Activated naive CD8-positive, alpha-beta T cell treated with anti-CD3 and anti-CD28 coated beads, Interleukin-2, amount 50 U/mL, for 16 hours (primary cell): ENCODE measurements at places on chromosomes 2 and 18.
A peak's percentile ranks its signal among the peaks of the same experiment; 100 is the strongest.

DNA sequence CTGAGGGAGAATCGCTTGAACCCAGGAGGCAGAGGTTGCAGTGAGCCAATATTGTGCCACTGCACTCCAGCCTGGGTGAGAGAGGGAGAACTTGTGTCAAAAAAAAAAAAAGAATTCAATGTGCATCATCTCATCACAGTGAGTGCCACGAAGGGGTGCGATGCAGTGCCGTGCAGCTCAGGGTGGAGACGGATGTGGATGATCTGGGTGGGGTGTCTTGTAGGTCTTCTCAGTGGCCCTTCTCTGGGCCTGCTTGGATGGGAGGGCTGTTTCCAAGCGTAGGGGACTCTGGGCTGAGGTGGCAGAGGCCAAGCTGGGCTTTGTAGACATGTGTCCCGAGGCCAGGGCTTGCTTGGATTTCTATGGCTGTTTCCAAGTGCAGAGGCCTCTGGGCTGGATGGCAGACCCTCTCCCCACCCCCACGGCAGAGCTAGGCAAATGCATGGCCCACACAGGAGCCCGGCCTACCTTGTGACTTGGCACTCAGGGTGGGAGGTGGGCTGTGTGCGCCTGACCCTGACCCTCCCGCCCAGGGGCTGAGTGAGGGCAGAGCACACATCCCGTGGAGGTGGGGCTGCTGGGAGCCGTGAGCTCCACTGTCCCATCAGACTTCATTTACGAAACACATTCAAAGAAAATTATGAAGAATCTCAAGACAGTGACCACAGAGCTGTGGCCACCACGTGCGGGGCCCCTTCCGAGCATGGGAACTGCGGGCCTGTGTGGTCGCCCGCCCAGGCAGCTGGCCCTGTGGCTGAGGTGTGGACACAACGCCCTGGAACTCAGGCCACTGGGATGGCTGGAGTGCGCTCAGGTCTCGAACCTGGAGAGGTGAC is 76.4 kb downstream of the ASB1 start:
- no peak for DNase-seq

GRCh38 chr18:42792731-42793130 is 322.8 kb downstream of the RIT2 start:
- no peak for DNase-seq

GRCh38 chr2:157627594-157628476 is 829 bp downstream of the ACVR1C start:
- DNase-seq = peak; percentile 3

- DNase-seq = no peak
Observed at GRCh38 chr18:49335677-49336076, 124.8 kb downstream of the DYM start.

DNA sequence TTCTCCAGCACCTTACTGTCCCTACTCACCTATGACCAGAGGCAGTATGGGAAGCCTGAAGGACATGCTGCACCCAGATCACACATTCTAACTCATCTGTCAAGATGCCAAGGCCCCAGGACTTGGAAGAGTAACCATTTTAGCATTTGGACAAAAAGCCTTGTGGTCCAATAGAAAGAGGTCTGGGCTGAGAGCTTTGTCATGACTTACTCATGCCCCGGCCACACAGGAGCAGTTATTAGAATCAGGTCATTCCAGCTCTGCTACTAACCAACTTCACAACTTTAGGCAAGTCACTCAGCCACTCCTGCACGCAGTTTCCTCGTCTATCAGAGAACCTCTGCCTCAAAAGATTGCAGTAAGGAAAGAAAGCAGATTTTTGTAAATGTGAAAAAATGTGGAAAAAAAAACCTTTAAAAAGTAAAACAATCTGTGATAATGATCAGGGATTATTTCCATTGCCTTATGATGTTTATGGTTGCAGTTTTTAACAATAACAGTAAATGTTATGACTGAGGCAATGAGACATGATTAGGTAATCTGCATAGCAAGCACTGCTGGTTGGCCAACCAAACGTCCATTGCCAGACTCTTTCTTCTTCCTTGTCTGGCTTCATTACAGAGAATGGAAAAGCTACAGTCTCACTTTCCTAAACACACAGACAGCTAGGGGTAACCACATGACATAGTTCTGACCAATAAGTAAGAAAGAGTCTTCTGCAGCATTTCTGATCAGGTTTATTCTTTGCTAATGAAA is 255.4 kb upstream of the CHAC2 start:
- DNase-seq = no peak

DNA sequence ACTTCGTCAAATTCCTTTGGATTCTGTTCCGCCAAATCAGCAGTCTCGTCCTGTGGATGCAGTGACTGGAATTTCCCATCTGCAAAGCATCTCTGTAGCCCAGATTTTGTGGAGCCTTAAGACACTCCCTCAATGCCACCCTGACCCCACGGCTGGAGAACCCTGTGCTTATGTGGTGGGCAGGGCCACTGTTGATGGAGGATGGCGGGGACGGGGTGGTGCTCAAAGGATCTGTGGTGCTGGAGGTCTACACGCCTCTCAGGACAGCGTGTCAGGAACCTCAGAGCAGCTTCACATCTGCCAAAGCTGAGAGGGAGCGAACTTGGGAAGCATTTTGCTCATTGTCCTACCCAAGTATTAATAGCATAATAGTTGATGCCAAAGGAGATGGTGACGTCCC is 200.1 kb downstream of the MGAT5 start:
- no peak for DNase-seq

GRCh38 chr18:5628512-5629255 is 84.9 kb upstream of the EPB41L3 start:
- DNase-seq = no peak

- DNase-seq = no peak
Observed at GRCh38 chr2:180519276-180519675, 461.1 kb upstream of the UBE2E3 start.

GRCh38 chr2:109086743-109087020 is 42.3 kb upstream of the SH3RF3 start:
- DNase-seq = no peak

DNA sequence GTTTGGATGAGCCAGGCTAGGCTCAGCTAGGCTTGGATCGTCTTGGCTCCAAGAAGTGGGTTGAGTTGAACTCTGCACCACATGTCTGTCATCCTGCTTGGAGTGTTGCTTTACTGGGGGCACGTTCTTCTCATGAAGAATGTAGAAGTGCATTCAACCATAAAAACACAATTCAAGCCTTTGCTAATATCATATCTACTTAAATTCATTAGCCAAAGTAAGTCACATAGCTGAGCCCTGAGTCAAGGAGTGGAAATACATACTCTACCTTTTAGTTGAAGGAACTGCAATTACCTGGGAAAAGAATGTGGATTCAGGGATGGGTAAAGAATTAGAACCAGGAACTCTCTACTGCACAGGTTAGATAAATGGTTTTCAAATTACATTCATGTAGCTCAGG is 360.4 kb upstream of the KCNH7 start:
- DNase-seq = no peak

- DNase-seq = no peak
Observed at GRCh38 chr18:59554796-59555335, 142.4 kb downstream of the CCBE1 start.

- DNase-seq = no peak
Observed at GRCh38 chr2:30234180-30234971, 3.0 kb downstream of the LBH start.

- no peak for DNase-seq
Observed at GRCh38 chr2:8300905-8301304, 381.0 kb upstream of the ID2 start.

DNA sequence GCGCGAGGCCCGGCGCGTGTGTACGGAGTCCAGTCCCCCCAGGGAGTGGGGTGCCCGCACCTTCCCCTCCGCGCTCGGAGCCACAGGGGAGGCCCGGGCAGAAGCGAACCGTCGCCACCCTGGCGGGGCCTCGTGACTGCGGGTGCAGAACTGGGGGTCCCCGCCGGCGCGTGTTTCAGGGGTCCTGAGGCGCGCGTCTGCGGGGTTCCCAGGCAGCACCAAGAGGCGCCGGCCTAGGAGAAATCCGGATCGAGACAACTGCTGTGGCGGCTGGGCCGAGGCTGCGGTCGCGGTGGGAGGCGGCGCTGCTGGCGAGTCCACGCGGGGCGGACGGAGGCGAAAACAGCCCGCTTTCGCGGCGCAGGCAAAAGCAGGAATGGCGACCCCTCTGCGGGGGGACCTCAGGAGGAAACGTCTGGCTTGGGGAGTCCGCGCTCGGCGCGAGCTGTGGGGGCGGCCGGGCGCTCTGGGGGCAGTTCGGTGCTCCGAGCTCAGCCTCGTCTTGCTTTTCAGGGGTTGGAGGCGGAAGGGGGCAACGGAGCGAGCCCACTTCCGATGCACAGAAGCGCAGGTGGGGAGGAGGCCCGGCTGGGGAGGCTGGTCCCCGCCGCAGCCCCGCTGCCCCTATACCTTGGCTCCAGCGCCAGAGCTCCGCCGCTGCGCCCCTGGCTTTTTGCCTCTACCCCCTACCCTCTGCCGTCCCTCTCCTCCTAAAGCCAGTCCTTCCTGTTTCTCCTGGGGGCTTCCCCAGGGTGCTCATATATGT is 81.5 kb upstream of the LDLRAD4 start:
- DNase-seq = no peak

DNA sequence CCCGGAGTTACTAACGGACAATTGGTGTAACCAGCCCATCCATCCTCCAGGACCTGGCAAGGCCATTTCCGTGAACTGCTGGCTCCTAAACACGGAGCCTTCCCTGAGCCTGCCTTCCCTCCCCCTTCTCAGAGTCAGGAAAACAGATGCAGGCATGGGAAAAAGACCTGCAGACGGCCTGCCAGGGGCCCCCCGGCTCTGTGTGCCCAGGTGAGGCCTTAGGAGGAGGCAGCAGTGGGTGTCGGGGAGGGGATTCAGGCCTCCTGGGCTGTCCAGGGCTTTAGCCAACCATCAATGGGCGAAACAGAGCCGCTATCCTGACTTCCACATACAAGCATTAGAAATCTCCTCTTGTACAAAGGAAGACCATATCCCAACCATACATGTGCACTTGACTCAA is 68.3 kb upstream of the BOD1L2 start:
- DNase-seq = no peak

DNA sequence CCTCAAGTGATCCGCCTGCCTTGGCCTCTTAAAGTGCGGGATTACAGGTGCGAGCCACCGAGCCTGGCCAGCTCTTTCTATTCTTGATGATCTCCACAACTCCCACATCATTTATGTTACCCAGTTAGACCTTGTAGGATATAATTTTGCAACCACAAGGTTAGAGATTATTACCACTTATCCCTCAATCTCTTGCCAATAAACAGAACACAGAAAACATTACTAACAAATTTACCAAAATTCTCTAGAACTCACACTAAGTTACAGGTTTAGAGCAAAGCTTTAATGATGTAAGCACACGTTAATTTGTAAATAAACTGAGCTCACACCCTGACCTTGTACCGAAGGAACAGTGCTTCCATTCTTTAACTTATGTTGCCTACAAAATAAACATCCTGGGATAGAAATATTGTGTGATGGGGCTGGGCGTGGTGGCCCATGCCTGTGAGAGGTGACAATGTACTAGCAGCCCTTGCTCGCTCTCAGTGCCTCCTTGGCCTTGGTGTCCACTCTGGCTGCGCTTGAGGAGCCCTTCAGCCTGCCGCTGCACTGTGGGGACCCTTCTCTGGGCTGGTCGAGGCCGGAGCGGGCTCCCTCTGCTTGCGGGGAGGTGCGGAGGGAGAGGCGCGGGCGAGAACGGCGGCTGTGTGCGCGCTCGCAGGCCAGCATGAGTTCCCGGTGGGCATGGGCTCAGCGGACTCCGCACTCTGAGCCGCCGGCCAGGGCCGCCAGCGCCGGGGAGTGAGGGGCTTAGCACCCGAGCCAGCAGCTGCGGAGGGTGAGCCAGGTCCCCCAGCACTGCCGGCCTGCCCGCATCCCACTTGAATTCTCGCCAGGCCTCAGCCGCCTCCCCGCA is 42.1 kb upstream of the ITSN2 start:
- DNase-seq = no peak

DNA sequence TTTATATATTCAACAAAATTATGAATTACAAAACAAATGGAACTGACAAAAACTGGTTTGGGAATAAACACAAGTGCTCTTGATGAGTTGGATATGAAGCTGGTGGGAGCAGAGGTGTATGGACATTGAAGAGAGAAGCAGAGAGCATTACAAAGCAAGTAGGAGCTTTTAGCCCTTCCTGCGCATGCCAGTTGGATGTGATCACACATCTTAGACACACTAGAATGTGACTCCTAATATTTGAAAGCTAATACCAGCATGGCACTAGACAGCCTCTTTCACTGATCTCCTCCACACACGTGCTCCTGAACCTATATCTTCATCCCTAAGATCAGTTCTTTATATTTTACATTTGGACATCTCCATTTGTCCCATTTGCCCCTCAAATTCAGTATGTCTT is 298.1 kb downstream of the MTX2 start:
- no peak for DNase-seq

- no peak for DNase-seq
Observed at GRCh38 chr2:167790189-167790588, 457.2 kb downstream of the STK39 start.

GRCh38 chr2:37907501-37908225 is 17.4 kb upstream of the RMDN2 start:
- no peak for DNase-seq

- DNase-seq = no peak
Observed at GRCh38 chr18:14093307-14093915, 38.8 kb downstream of the ZNF519 start.

DNA sequence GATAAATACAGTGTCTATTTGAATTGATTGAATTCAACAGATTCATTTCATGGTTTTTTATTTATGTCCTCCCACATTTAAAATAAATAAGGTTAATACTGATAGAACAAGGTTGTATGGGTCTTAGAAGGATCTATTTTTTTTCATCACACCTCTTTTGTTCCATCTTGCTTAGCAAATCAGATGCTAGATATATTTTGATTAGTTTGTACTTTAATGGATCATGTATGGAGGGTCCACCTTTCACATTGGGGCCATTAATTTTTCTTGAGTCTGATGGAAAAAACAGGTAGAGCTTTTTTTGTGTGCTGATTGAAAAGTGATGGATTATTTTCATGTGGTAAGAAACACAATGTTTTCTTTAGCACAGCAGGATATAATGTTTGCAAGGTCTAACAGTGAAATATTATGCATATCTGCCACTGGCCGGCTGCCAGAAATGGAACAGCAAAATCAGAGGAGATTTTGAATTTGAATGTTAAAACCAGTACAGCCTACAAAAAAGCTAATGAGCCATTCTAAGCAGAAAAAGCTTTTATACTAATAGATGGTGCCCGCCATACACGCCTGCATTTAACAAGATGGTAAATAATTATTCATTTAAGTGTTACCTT is 188.1 kb upstream of the ETAA1 start:
- no peak for DNase-seq
